ENCODE measurements at places on chromosomes 7 and 10.
A peak's percentile ranks its signal among the peaks of the same experiment; 100 is the strongest.

DNA sequence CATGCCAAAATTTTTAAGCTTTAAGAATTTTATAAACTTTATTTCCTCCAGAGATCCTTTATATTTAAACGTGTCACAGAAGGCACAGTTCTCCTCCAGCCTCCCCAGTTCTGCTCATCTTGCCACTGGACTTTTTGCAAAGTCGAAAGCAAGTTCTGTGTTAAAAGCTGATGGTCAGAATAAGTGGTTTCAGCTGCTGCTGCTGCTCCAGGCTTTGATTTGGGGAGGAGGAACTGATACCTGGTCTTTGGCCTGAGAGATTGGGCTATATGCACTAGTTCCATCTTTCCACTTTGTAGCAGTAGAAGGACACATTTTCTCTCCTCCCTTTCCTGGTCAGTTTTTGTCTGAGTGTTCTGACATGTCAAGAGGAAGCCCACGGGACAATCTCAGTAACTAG is 435.9 kb upstream of the PHF14 start:
- no peak for DNase-seq

DNA sequence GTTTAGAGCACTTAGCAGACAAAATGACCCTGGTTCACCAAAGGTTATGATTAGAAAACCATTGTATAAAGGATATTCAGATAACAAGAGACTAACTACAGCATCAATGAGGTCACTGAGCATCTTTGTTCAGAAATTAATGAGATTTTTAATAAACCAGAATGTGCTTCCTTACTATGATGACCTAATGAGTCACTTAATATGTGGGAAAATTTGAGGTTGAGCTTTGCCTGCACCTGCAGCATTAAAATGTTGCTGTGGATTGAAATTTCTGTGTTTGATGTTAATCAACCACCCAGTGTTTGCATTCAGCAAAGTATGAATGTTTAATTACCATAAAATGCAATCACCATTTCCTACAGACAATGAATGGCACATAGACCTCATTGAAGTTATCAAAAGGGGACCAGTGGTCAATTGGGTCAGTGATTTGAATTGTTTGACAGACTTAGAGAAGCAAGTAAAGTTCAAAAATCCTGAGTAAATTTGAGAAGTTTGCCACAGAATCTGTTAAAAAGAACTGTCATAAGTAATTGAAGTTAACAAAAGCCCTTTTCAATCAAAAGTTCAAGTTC is 45.8 kb downstream of the EXOC6 start:
- DNase-seq = no peak

- DNase-seq = no peak
Observed at GRCh38 chr7:149423449-149424110, 37.3 kb downstream of the ZNF777 start.

- DNase-seq = no peak
Observed at GRCh38 chr10:44173608-44173894, 211.3 kb downstream of the CXCL12 start.

DNA sequence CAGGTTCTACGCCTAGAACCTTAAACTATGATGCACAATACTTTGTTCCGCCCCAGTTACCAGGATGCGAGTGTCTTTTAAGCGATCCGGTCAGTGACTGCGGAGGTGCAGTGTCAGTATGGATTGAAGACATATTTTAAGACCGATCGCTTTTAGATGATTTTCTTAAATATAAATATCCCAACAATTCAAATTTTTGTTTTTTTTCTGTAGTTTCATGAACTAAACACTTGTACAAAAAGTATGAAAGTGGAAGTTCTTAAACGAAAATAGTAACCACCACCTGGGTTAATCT is 835 bp downstream of the COMMD3 start:
- DNase-seq = no peak

GRCh38 chr7:25369786-25370185 is 141.5 kb upstream of the NPVF start:
- no peak for DNase-seq

DNA sequence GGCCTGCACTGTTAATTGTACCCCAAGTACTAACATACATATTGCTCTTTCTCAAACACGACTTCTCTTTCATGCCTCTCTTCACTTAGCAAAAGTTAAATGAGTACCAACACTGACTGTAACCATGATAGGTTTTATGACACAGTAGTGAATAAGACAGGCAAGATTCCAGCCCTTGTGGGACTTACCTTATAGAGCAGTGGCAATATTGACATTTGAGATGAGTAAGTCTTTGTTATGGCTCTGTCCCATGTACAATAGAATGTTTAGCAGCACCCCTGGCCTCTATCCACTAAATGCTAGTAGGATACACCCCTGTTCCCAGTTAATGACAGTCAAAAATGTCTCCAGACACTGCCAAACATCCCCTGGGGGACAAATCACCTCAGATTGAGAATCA is 11.9 kb upstream of the COL1A2 start:
- DNase-seq = no peak

GRCh38 chr7:123846217-123846891 is 1.4 kb downstream of the HYAL4 start:
- DNase-seq = peak; percentile 26

- DNase-seq = no peak
Observed at GRCh38 chr10:16547973-16548372, 26.3 kb upstream of the C1QL3 start.

- no peak for DNase-seq
Observed at GRCh38 chr7:121730869-121731268, 142.1 kb upstream of the PTPRZ1 start.

DNA sequence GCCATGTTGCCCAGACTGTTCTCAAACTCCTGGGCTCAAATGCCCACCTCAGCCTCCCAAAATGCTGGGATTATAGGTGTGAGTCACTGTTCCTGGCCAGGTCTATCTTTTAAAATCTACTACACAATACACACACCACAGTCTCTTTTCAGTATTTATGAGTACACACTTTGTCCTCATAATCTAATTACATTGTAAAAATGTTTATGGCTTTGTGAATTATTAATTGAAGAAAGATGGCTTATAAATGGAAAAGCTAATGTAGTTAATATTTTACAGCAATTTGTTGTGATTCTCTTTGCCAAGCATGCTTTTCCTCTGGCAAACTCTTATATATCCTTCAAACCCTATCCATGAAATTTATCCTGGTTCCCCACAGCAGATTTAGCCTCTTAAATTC is 22.0 kb downstream of the LAMB4 start:
- DNase-seq = no peak

GRCh38 chr10:84184517-84184916 is 9.8 kb upstream of the CDHR1 start:
- DNase-seq = no peak

DNA sequence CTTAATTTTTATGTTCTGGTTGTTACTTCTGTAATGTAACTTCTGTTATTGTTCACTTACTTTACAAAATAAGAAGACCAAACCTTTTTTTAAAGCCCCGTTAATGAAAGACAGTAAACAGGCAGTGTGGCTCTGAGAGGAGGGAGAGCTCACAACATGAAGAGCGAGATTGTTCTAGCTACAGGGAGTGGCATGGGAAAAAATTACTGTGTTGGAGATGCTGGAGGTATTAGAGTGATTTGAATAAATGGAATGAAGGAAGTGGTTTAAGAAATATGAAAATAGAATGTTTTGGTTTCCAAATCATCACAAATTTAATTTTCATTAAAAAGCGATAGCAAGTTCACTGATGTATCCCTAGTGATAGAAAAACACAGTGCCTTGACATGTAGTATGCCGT is 31.8 kb downstream of the REEP3 start:
- DNase-seq = no peak

DNA sequence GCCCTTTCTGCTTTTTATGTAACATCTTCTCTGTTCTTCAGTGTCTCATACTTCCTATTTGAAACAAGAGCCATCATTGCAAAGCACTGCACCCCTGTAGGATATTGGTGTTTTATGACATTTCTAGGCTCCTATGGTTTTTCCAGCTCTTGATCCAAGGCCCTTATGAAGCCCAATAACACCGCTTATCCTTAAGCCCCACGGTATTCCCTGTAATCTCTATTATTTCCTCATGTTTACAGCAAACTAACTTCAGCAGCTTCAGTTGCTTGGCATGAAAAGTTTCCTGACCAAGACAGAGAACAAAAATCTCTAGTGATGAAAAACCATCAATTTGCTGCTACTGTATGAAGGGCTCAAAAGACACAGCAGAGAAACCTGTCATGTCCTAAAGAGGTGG is 34.1 kb upstream of the TES start:
- DNase-seq = no peak

GRCh38 chr10:65805993-65806392 is 1119.8 kb upstream of the LRRTM3 start:
- no peak for DNase-seq

DNA sequence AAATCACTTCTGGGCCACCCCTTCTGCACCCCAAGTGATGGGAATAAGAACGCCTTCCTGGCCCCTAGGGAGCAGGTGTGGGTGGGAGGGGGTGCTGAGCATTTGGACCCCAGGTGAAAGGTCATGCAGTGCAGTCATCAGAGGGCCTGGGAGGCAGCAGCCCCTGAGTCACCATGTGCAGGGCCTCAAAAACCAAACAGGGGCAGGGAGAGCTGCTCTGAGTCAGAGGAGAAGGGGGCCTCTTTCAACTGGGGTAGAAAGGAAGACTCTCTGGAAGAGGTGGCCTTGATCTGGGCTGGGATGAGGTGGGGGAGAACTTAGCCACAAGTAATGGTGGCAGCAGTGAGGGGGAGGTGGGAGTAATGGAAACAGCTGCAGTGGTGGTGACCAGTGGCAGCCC is 164.3 kb downstream of the BUB3 start:
- DNase-seq = no peak

- peak; percentile 51 for DNase-seq
Observed at GRCh38 chr7:35185908-35186731, 67.8 kb downstream of the TBX20 start.

- no peak for DNase-seq
Observed at GRCh38 chr7:35776686-35777085, 24.2 kb upstream of the SEPTIN7 start.

GRCh38 chr10:49364051-49364450 is 31.8 kb downstream of the DRGX start:
- DNase-seq = no peak

- DNase-seq = no peak
Observed at GRCh38 chr10:132837905-132838304, 52.0 kb upstream of the NKX6-2 start.

GRCh38 chr10:24783504-24783903 is 59.8 kb upstream of the ARHGAP21 start:
- no peak for DNase-seq

DNA sequence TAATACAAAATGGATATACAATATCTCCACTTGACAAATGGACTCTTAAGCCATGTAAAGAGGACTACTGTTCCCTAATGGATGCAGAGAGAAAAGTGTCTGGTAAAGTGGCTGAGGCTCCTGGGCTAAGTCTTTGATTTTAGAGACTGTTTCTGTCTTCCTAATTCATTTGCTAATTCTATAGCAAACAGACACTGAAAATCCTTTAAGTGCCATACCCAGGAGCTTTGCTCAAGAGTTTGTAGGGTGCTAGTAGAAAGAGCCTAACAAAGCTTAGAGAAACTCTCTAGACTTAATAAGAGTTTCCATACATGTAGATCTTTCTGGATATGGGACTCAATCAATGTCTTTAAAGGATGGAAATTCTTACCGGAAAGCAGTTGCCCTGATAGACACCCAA is 16.7 kb downstream of the CEP55 start:
- DNase-seq = no peak

DNA sequence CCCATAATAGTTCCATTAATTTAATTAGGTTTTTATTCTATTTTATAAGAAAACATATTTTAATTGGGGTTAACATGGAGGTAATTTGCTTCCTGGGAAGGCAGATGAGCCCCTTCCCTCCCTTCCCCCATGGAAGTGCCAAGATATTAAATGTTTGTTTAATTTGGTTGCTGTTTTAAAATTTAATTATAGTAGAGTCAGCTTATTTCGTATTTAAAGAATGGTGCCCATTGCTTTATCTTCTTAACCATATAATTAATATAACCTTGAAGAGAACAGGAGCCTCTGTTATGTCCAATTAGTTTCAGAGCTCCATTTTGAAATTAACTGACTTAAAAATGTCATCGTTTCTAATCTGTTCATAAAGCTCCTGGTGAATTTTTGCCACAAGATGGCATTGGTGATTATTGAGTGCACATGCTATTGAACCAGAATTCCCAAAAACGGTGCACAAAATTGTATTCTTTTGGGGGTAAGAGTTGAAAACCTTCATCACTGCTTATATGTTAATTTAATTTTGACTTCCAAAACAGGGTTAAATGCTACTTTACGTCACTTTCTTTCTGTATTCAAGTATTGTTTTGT is 26.0 kb downstream of the KLHDC10 start:
- no peak for DNase-seq

DNA sequence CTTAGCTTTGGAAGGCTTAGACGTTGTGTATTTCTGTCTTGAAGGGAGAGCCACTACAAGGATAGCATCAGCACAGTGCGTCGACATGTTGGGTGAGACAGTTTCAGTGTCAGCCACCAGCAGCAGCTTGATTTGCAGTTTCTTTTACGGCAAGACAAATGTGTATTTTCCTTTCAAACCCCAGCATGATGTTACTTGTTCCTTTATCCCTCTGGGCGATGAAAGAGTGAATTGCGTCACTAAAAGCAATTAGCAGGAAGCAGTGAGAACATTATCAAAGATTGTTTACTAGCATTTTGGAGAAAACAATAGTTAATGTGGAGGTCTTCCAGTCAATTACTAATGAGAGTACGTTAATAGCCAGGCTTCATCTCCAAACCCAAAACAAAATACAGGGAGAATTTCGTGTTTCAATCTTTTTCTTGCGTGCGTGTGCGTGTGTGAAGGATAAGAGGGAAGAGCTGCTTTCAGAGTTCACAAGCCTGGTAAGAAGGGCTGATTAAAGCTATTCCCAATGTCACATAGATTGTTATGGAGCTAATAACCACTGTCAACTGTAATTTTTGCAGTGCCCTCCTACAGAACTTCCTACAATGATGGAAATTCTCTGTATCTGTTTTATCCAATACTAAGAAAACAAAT is 157.1 kb upstream of the AOAH start:
- no peak for DNase-seq

DNA sequence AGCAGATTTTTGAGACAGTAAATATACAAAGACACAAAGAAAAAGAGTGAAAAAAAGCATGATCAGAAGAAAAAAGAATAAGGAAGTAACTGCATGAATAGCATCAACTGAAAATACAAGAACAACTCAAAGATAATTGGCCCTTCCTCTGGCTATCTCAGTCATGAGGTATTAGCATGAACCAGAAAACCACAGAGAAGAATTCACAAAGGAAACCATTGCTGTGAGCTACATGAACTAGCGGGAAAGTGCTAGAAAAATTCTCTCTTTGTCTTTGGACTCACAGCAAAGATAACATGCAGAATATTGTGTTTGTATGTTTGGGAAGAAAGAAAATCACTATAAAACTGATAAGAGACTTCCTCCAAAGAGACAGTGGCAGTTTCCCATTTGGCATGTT is 82.9 kb downstream of the SORCS1 start:
- DNase-seq = no peak

GRCh38 chr10:133391761-133392518 is 2.0 kb upstream of the MTG1 start:
- no peak for DNase-seq

- no peak for DNase-seq
Observed at GRCh38 chr10:128723631-128724205, 597.5 kb upstream of the MKI67 start.

GRCh38 chr10:119480667-119481066 is 61.9 kb downstream of the RGS10 start:
- no peak for DNase-seq

GRCh38 chr7:123184271-123184670 is 15.5 kb downstream of the SLC13A1 start:
- no peak for DNase-seq

- DNase-seq = no peak
Observed at GRCh38 chr7:16668978-16669377, 23.0 kb downstream of the BZW2 start.

GRCh38 chr10:90458054-90458453 is 399.8 kb downstream of the HTR7 start:
- DNase-seq = no peak

GRCh38 chr10:29634764-29635625 is at the start of gene SVIL:
TSS of gene SVIL (minus strand) at chr10:29634971. CDS start at chr10:29555058, 79,913 bp downstream.
- DNase-seq = no peak

All from endothelial cell (in vitro differentiated cells).